Ovary (tissue), 10 donors: ENCODE measurements at places on chromosomes 2 and 18. TPM values are rescaled to one million over a fixed set of nuclear protein-coding genes. Genes with fewer than 3 reads are reported as not detected.

IGFBP5 gene
- 2,906 TPM for total RNA-seq

IL36RN gene
- not detected for total RNA-seq

CNGA3 gene
- total RNA-seq, result not detected

C2orf42 gene
- total RNA-seq, result 25.8 TPM

- no peak overlapping the region for H3K27ac ChIP-seq
- H3K4me1 ChIP-seq, result no peaks in the 10 kb centered on the region
- no peak overlapping the region for H3K4me3 ChIP-seq
Measured at GRCh38 chr2:102504833-102505232, 31.8 kb downstream of the SLC9A4 start.

DNA sequence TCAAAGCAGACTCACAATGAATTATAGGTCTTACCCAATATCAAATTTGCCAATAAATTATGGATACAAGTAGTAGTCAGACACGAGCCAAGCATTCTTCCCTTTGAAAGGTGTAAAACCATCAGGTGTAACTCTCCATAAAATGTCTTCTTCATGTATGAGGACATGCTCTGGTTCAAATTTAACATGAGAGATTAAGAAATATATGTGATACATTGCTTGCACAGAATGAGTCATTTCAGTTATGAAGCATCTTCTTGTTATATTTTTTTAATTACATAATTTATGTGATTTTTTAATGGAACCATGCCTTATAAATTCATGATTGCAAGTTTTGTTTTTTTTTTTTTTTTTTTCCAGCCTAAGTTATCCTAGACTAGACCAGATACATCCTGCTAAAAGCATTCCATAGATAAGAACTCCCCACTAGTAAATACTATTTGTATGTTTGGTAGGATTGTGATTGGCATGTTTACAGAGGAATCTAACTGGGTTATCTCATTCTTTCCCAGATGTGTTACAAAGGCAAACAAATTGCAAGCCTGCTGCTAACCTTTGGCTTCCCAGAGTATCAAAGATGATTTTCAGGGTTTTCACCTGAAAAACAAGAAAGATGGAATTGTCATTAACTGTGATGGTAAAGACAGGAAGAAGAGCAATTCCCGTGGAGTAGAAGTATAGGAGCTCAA lies 621.9 kb downstream of the XIRP2 start:
- no peak overlapping the region for H3K27ac ChIP-seq
- no peak for DNase-seq
- no peaks in the 10 kb centered on the region for H3K36me3 ChIP-seq
- no peaks in the 10 kb centered on the region for H3K4me1 ChIP-seq

GRCh38 chr18:80176334-80177073 lies 67.4 kb downstream of the ADNP2 start:
- H3K27me3 ChIP-seq, result no peaks in the 10 kb centered on the region
- peak; percentile 50 for DNase-seq
- no peaks in the 10 kb centered on the region for H3K36me3 ChIP-seq
- H3K4me3 ChIP-seq, result no peak overlapping the region
- no peak overlapping the region for H3K27ac ChIP-seq
- peaks cover 7% of the 10 kb centered on the region for H3K4me1 ChIP-seq

DNA sequence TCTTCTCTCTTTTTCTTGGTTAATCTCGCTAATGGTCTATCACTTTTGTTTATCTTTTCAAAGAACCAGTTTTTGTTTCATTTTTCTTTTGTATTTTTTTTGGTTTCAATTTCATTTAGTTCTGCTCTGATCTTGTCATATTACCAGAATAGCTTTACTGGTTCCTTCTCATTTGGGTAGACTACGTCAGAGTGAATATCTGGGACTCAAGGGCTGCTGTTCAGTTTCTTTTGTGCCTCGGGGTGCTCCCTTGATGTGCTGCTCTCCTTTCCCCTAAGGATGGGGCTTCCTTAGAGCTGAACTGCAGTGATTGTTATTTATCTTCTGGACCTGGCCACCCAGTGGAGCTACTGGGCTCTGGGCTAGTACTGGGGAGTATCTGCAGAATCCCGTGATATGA lies 29.4 kb upstream of the IL1RN start:
- no peak overlapping the region for H3K27ac ChIP-seq
- no peak overlapping the region for H3K4me3 ChIP-seq
- H3K4me1 ChIP-seq, result no peaks in the 10 kb centered on the region
- no peaks in the 10 kb centered on the region for H3K27me3 ChIP-seq
- no peaks in the 10 kb centered on the region for H3K36me3 ChIP-seq

DNA sequence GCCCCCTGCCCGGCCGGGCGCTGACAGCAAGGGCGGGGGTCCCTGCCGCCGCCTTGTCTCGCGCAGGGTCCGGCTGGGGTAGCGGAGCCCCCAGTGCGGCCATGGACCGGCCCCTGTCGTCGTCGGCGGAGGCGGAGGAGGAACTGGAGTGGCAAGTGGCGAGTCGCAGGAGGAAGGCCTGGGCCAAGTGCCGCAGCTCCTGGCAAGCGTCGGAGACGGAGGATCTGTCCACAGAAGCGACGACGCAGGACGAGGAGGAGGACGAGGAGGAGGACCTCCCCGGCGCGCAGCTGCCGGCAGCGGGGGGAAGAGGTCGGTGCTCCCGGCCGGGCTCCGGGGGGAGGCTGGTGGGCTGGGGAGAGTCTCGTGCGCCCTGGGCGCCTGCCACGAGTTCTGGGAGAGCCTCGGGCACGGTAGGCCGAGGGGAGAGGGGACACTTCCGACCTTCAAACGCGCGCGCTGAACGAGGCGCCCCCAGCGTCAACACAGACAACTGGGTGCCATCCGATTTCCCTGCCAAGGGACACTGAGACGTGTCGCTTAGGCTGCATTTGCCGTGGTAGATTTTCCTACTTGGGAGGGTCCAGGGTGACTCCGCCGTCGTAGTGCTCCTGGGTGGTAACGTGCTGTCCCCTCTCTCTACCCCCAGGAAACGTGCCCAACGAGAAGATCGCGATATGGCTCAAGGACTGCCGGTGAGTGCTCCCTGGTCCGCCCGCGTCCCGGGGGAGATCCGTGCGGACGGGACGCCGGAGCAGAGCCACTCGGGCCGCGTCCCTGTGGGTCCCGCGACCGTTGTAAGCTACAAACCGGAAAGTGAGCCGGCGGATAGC lies 652 bp downstream of the ITPRID2 start:
- no peaks in the 10 kb centered on the region for H3K27me3 ChIP-seq
- peak overlapping the region; percentile 74 for H3K4me3 ChIP-seq
